Ureter (tissue), 1 donor: ENCODE measurements at places on chromosomes 4 and X. TPM values are rescaled to one million over a fixed set of nuclear protein-coding genes. Genes with fewer than 3 reads are reported as not detected.
A peak's percentile ranks its signal among the peaks of the same experiment; 100 is the strongest.

GRCh38 chr4:2141022-2141761 lies 82.1 kb downstream of the NAT8L start:
- DNase-seq, result no peak

DNA sequence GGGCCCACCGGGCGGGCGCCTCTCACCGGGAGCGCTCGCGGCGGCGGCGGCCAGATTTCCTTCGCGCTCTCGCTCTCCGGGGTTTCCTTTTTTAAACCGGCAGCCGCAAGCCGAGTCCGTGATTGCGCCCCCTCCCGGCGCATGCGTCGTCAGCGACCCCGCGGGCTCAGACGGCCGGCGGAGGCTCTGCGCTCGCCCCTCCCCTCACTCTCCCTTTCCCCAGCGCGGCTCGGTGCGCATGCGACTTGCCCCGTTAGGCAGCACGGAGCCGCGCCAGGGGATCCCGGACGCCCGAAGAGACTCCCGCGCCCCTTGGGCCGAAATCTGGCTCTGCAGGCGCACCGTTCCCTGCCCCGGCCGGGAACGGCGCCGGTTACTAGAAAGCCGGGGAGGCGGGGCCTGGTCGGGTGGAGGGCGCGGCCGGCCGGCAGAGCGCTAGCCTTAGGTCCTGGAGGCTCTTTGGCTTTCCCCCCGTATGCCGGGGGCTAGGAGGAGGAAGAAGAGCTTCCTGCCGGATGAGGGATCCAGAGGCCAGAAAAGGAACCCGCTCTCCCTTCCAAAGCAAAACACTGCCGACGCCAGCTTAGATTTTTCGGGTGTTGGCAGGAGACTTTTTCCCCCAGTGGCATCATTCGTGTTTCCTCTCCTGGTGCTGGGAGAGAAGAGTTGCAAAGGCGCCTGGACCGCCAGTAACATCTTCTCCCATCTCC lies at the start of gene CLOCK:
Gene CLOCK (minus strand): TSS at position 154 of the 710 bp plus-strand sequence. CDS start 64,124 bp downstream, outside the sequence.
- DNase-seq, result peak; percentile 85

- no peak for DNase-seq
Measured at GRCh38 chrX:20672476-20672875, 405.8 kb upstream of the RPS6KA3 start.

DNA sequence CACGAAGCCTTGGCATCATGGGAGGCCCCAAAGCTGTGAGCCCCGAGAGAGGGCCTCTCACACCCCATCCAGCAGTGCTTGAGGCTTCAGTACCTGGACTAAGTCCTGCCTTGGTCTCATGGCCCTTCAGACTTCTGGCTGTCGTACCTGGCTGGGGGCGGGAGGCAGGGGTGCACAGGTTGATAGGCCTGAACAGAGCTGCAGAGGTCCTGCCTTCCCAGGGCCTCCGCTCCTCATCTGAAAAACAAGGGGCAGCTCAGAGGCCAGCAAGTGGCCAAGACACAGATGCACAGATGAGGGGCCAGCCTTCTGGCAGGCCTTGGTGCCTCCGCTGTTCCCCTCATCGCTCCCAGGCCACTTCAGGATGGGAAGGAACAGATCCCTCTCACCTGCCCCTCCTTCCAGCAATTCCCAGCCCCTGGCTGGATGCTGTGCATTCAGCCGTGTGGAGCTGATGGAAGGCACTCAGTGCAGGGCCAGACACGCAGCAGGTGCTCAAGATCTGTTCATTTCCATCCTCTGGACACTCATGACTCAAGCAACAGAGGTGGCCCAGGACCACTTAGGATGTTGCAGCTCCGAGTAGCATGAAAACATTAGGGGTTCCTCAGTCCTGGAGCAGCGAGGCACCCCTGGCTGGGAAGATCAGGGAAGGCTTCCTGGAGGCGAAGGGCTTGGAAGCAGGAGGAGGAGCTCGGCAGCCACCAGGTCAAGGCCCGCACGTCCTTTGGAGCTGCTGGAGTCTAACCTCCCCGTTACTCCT lies 1.4 kb downstream of the ZNF185 start:
- no peak for DNase-seq

- no peak for DNase-seq
Measured at GRCh38 chr4:164464313-164464712, 289.6 kb upstream of the SMIM31 start.

- no peak for DNase-seq
Measured at GRCh38 chrX:15930585-15930984, 76.0 kb upstream of the AP1S2 start.

DNA sequence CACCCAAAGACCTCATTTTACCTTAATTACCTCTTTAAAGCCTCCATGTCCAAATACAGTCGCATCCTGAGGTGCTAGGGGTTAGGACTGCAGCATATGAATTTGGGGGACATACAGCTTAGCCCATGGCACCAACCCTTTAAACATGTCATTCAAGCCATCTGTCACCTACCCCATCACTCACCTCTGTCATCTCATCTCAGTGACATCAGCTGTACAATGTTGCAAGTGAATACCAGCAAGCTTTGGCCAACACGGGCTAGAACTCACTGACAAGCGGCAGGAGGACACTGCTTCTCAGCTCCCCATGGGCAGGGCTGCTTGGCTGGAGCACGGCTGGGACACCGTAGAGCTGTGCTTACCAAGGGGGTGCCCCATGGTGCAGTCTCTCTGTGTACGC lies 107.5 kb downstream of the STK32B start:
- no peak for DNase-seq

DNA sequence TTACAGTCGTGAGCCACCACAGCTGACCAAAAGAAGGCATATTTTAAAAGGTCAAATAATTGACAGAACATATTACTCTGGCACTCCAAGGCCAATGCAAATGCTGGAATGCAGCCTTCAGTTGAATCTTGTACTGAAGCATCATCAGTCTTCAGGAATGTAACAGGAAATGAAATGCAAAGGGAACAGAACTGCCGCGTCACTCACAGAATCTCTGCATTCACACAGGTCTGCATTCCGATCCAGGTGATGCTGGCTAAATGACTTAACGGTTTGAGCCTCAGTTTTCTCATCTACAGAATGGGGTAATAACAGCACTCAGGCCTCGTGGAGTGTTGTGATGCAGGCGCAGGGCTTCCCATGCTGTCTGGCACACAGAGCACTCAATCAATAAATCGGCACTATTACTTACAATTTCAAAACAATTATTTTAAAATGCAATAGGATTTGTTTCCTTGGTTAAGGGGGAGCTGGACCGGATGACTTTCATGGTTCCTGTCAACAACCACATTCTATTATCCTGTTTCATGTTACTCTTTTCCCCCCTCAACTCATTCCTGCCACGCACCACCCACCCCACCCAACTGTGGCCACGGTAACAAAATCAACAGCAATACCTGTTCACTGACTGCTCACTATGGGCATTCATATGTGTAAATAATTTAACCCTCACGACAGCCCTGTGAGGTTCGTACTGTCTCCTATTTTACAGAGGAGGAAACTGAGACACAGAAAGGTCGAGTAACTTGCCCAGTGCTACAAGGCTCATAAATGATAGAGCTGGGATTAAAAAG lies 32.4 kb downstream of the IGFBP7 start:
- DNase-seq, result no peak

DNA sequence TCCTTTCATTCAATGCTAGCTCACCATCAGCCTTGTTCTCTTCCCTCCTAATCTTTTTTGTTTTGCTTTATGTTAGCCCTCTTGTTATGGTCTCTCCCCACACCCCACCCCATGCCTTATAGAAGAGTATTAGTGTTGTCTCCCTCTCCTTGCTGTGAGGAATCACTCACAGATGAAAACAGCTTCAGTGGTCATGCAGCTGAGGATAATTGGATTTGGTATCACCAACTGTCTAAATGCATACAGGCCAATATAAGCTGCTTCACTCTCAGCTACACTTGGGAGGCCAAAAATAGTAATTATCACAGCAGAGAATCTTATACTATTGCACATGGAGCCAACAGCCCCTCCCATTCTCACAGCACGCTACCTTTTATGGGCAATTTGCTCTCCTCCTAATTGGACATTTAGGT lies 494.6 kb upstream of the FAM241A start:
- no peak for DNase-seq

GRCh38 chrX:13666836-13667235 lies 13.9 kb downstream of the TCEANC start:
- DNase-seq, result no peak

GRCh38 chrX:152810403-152810802 lies 20.2 kb downstream of the CETN2 start:
- no peak for DNase-seq

DNA sequence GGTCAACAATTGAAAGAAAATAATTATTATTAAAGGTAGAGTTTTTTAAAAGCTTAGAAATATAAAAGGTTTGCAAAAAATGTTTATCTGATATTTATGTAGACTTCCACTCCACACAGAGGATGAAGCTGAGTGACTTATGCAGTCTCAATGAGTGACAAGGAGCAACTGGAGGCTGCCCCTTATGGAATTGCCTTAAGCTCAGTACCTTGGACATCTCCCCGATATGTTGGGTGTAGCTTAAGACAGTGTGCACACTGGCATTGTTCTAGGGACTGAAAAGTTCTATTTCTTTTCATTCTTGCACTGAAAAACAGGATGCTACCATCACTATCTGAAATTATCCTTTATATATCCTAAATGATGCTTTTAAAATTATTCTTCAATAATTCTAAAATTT lies 292.1 kb downstream of the PRDM5 start:
- DNase-seq, result no peak

DNA sequence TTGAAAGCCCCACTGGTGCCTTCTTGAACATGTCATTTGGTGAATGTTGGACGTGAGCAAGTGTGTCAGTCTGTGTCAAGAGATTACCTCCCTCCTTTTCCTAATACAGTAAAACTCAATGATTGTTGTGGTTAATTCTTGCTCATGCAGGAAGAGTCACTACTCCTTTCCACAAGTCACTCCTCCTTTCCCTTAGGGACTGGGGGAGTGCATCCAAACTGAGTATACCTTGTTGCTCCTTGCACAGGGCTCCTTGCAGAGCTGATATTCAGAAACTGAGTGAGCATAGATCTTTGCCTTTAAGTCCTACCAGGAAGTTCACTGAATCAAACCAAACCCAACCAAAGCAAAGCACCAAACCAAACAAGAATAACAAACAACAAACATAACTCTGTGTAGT lies 63.9 kb downstream of the GPR50 start:
- DNase-seq, result no peak

GRCh38 chr4:119564106-119564505 lies 64.5 kb downstream of the PDE5A start:
- no peak for DNase-seq

GRCh38 chrX:29254515-29254914 lies 667.3 kb downstream of the IL1RAPL1 start:
- DNase-seq, result no peak

GRCh38 chr4:52290466-52290865 lies 239.4 kb downstream of the SPATA18 start:
- DNase-seq, result no peak

GRCh38 chr4:145982791-145983190 lies 44.2 kb upstream of the ZNF827 start:
- DNase-seq, result no peak

- DNase-seq, result no peak
Measured at GRCh38 chrX:36407836-36408235, 488.3 kb downstream of the CFAP47 start.

SSX4B gene
- total RNA-seq, result not detected

LRP2BP gene
- 2.1 TPM for total RNA-seq

GYG2 gene
- 4.9 TPM for total RNA-seq

CDX4 gene
- total RNA-seq, result not detected

MAGEC1 gene
- total RNA-seq, result not detected

GC gene
- total RNA-seq, result 0.65 TPM

LANCL3 gene
- 1.9 TPM for total RNA-seq

AKAP4 gene
- total RNA-seq, result not detected

GUCY2F gene
- total RNA-seq, result not detected

LRAT gene
- 1.1 TPM for total RNA-seq

PAK3 gene
- 7.6 TPM for total RNA-seq

NEUROG2 gene
- not detected for total RNA-seq

AKAP14 gene
- total RNA-seq, result not detected
